NCI-H1092 treated with DMSO at 0.1 percent for 48 hours (cell line): ENCODE measurements at places on chromosomes 4 and X.

DNA sequence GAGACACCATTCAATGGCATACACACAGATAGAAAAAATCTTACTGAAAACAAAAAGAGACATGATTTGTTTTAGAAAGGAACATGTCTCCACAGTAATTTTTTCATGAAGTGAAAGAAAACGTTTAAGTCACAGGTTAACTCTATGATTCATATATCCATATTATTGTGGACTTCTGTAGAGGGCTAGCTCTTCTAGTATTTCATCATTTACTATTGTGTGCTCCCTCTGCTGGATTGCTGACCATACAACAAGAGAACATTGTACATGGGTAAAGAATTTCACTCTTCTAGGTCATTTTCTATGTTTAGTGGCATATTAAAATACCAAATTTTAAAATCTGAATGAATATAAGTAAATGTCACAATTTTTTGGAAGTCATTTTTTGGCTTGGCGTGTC, 91.8 kb upstream of the POU3F4 start:
- no peak for DNase-seq

- no peak for DNase-seq
These were observed 177.9 kb upstream of the IL15 start for GRCh38 chr4:141458501-141458900.

DNA sequence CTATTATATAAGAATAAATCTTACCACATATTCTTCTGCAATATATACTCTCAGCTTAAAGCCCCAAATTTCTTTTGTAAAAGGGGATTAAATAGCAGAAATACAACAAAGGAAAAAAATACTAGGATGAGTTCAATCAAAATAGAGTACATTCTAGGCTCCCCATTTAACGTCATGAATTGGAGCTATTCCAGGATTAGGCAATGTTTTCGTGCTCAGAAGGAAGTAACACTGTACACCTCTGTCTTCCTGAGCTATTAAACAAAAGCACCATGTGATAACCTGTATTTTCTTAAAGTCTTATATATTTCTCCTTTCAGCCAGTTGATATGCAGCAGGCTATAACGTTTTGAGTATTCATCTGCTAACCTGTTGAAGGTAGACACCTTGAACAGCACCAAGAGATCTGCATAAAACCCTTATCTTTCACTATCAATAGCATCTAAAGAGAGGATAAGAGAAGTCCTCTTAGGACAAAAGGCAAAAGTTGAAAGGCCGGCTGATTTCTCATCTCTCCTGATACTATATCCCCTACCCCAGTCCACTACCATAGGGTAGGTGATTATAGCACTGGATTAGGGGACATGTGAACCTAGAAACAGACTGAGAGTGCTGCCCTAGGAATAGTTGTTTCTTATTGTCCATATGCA, 31.5 kb downstream of the TEC start:
- no peak for DNase-seq

DNA sequence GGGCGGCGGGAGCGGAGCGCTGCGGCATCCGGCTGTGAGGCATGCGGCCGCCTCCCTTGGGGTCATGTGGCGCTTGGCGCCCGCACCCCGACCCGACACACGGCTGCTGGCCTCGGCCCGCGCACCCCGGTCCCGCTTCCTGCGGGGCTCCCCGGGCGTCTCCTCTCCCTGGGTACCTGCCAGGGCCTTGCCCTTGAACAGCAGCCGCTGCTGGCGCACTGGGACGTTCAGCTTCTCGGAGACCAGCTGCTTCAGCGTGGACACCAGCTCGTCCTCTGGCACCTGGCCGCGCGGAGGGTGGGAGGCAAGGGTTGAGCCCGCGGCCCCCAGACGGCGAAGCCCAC, 391 bp downstream of the UBL4A start:
- peak; percentile 34 for DNase-seq

GRCh38 chr4:839675-840443, 13.9 kb upstream of the CPLX1 start:
- DNase-seq: no peak

GRCh38 chr4:8278009-8278395, 8.4 kb downstream of the HTRA3 start:
- no peak for DNase-seq

DNA sequence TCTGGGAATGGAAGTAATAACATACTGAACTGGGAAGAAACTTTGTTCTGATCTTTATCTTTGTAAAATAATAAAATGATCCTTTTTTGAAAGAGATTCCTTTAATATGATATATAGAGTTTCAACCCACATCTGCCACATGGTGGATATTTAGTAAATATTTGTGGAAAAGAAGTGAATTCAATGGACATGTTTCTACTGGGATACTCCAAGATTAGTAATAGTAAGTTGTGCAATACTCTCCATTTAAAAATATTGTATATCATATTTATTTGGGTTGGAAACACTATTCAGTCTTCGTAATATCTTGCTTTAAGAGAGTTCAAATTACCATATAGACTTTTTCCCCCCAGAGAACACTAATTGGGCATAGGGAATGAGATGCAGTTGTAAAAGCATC, 17.8 kb upstream of the ARSJ start:
- no peak for DNase-seq

- no peak for DNase-seq
These were observed 88.4 kb upstream of the NAP1L5 start for GRCh38 chr4:88786011-88786410.

DNA sequence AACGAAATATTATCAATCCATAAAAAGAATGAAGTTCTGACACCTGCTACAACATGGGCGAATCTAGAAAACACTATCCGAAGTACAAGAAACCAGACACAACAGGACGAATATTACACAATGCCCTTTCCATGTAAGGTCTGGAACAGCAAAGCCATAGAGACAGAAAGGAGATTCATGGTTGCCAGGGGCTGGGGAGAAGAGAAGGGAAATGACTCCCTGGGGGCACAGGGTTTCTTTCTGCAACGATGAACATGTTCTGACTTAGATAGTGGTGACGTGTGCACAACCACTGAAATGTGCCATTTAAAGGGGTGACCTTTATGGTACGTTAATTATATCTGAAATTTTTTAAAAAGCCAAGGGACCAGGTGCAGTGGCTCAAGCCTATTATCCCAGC, 28.3 kb downstream of the GPR143 start:
- no peak for DNase-seq

DNA sequence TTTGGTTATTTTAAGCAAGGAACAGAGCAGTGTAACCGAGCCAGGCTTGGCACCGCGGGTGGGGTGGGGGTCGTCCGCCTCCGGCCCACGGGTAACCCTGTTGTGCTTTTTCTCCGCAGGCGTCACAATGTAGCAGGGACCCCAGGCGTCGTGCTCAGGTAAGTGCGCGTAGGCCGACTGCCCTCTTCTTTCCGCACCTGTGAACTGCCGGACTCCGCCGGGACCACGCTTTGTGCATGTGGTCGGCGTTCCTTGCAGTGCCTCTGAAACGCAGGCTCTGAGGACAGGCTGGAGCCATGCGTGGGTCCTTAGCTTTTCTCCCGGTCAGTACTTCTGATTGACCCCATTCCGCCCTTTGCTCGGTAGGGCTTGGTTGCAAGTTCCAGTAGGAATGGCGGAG, 24.9 kb downstream of the PCGF3 start:
- DNase-seq: no peak

GRCh38 chr4:69075061-69075792, 21.0 kb upstream of the UGT2B7 start:
- no peak for DNase-seq

DNA sequence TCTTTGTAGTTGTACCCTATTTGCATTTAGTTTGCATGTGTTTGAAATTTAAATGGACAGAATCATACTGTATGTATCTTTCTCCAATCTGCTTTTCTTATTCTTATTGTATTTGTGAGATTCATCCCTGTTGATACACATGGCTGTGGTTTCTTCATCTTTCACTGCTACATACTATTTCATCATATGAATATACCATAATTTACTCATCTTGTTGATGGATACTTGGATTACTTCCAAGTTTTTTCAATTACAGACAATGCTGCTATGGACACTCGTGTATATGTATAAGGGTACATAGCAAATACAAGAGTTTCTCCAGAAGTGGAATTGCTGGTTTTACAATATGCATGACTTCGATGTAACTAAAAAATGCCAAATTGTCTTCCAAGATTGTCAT, 11.8 kb upstream of the KLHL8 start:
- DNase-seq: no peak
